ENCODE measurements at places on chromosomes 4 and X.

GRCh38 chr4:48620831-48621230 lies 130.8 kb downstream of the ZAR1 start:
- DNase-seq, result no peak

- DNase-seq, result no peak
Measured at GRCh38 chr4:186102931-186103330, 1.6 kb upstream of the FAM149A start.

DNA sequence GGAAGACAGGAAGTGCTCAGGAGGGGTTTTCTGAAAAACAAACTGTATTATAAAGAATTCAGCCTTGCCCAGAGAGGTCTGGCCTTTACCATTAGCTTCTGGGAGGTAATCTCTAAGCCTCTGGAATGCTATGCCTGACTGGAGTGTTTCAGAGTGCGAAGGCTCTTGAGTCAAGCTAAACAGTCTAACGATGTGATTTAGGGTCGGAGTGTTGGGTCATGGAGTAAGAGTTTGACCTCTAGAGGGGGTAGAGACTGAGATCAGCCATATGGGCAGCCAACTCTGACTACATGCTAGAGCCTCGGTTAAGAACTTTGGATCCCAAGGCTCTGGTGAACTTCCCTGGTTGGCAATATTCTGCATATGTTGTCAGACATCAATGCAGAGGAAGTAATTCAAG lies 15.0 kb downstream of the BOD1L1 start:
- DNase-seq, result no peak

- DNase-seq, result peak; percentile 29
Measured at GRCh38 chrX:10173331-10173900, 16.6 kb downstream of the CLCN4 start.

- DNase-seq, result no peak
Measured at GRCh38 chrX:54288277-54288676, 69.6 kb downstream of the WNK3 start.

DNA sequence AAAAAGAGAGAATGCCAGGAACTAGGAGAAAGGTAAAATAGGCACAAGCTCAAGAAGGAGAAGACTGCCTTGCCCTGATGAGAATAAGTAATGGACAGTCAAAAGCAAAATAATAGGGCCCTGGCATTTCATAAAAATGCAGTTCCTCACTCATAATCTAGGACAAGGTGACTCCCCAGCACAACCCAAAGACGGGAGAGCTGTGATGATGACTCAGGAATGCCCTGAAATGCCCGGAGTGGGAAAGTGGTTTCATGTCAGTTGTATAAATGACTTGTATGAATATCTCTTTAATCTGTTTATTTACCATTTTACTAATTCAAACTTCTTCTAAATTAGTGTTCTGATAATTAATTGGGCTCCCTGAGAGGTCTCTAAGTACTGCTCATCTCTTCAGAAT lies 28.8 kb upstream of the SETD7 start:
- DNase-seq, result no peak

- no peak for DNase-seq
Measured at GRCh38 chr4:145554691-145555090, 64.5 kb upstream of the MMAA start.

- DNase-seq, result no peak
Measured at GRCh38 chrX:13383907-13384306, 64.1 kb upstream of the ATXN3L start.

DNA sequence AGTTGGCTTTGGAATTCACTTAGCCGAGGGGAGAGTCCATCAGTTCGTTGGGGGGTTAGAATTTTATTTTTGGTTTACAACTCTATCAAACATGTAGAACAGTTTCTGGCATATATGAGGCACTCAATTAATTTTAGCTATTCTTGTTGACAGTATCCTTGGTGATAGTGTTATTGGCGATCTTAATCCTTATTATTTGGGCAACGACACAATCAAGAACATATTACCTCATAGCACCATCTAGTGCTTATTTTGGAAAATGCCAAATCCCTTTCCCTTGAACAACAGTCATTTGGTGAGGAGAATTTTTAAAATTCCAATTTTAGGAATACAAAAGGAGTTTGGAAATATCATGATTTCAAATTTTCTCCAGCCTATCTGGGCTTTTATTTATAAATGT lies 17.9 kb upstream of the PGRMC1 start:
- no peak for DNase-seq

- DNase-seq, result no peak
Measured at GRCh38 chr4:133146574-133147241, 2.4 kb upstream of the PCDH10 start.

DNA sequence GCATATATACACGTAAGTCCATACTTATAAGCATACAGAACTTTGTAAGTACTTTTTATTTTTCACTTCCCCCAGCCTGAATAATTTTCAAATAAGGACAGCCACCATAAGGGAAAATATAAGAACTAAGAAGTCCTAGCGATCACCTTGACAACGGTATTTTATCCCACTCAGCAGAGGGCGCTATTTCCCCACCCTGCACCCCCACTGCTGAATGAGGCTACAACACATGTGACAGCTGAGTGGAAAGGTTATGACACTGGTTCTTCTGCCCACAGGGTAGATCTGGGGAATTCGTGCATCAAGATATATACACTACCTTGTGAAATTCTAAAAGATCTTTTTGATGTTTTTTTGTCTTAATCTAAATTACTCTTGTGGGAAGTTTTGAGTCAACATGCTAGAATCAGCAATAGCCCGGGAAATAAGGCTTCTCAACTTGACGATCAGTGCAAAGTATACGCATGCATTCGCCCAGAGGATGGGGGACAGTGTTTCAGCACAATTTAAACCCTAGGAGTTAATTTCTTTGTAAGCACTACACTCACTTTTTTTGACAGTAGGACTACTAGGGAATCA lies 151.5 kb downstream of the CORIN start:
- DNase-seq, result no peak

DNA sequence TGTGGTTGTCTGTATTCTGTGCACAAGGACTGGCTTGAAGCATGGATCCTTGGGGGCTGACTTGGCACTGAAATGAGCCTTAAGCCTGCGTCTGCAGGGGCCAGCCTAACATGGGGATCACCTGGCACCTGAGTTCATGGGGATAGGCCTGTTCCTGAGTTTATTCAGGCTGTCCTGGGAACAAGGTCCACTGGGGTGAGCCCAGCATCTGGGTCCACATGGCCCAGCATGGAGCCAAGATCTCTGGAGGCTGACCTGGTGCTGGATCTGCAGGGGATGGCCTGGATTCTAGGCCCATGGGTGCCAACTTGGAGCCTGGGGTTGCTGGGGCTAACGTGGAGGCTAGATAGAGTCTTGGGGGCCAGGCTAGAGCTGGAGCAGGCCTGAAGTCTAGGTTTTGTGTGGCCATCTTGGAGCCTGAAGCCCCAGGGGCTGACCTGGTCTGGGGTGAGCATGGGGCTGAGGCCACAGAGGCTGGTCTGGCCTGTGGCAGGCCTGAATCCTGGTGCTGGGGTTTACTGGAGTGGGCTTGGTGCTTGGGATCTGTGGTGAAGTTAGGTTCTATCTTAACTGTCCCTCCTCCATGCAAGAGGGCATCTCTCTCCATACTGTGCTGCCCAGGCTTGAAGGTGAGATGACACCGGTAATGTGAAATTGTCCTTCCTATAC lies 652 bp upstream of the KLKB1 start:
- no peak for DNase-seq

GRCh38 chr4:158578476-158578875 lies 56.8 kb downstream of the RXFP1 start:
- no peak for DNase-seq

DNA sequence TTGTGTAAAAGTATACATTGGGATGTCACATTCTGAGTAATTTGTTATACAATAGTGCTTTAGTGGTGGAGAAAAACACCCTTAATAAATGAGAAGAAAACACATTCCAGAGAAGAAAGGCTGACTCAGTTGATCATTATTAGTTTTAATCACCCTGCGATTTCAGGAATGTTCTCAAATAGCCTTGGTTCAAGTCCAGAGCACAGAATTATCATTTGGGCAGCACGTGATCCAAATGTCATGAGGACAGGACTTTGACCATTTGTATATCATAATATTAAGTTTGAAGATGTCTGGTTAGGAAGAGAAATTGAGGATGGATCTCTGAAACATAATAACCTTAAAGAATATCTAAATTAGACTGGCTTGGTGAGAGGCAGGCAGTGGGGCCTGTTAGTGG lies 1434.3 kb upstream of the TENM3 start:
- no peak for DNase-seq

DNA sequence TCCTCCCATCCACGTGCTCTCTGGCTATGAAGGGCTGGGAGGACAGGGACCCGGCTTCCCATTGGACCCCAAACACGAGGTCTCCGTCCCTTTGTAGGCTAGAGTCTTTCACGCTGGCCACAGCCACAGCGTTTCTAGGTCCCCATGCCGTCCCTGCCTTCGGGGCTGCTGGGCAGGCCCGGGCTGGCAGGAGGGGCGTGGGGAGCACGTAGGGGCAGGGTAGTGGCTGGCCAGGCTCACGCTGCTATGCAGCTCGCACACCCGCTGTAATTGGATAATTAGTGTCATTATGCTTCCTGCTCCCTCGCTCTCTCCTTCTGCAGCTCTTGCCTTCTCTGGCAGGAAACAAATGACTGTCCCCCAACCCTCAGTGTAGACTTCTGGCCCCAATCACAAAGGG lies 9.8 kb downstream of the ATP2B3 start:
- no peak for DNase-seq

DNA sequence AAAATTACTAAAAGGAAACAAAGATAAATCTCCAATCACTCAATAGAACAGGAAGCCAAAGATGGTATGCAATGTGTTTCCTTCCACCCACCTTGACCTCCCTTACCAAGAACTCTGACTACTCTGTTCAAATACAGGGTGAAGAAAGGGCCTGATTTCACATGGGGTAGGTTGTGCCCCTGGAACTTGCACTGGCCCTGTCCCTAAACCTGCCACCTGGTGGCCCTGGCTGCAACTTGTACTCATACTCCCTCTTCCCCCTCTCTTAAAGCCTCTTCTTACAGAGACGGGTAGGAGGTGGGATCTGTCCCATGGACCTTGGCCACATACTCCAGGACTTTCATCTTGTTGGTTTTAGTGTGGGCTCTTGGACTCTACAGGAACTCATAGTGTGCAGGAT lies 17.3 kb upstream of the TMEM185A start:
- no peak for DNase-seq

GRCh38 chr4:120874792-120875774 lies 47.4 kb downstream of the PRDM5 start:
- DNase-seq, result no peak

DNA sequence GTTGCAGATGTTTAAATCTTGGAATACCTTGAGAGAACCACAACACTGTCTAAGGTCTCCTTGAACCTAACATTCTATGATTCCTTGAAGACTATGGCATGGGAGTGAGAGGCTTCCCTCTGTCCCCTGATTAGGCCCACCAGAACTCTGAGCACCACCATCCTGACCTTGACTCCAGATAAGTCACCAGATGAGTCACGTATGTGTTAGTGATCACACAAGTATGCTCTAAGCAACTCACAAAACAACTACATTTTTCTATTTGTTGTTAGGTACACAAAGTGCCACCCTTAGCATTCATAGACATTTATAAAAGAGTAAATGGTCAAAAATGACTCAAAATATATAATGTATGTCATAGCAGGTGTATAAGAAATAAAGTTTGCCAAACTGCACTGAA lies 252.9 kb upstream of the CXXC4 start:
- no peak for DNase-seq

DNA sequence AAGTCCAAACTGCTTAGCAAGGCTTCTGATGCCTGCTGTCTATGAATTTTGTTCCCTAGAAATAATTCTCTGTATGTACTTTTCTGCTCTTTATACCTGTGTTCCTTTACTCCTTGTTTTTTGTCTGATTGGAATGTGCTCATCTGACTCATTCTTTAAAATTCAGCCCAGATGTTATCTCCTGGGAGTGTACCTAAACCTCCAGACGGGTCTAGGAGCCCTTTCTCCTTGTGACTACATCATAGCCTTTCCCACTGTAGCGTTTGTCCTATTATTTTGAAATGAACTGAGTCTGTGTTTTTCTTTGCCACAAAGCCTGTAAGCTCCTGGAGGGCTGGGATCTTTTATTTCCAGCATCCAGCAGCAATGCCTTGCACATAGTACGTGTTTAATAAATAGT lies 26.3 kb downstream of the POLA1 start:
- DNase-seq, result no peak

GRCh38 chrX:70755850-70756249 lies 152.7 kb downstream of the TEX11 start:
- no peak for DNase-seq

DNA sequence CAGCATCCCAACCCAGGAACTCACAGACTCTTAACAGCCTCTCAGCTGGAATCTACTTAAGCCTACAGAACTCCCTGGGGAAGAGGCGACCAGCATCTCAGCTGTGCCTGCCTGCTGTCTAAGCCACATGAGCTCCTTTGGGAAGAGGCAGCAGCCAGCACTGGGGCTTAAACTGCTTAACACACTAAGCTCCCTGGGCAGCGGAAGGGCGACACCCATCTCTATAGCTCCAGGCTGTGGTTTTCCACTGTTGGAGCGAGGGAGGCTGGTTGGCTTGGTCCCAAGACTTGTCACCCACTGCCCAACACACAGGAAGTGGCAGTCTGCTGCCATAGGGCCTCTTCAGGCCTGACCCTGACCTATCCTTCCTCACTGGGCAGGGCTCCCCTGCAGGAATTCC lies 1544.1 kb upstream of the ADGRL3 start:
- no peak for DNase-seq

DNA sequence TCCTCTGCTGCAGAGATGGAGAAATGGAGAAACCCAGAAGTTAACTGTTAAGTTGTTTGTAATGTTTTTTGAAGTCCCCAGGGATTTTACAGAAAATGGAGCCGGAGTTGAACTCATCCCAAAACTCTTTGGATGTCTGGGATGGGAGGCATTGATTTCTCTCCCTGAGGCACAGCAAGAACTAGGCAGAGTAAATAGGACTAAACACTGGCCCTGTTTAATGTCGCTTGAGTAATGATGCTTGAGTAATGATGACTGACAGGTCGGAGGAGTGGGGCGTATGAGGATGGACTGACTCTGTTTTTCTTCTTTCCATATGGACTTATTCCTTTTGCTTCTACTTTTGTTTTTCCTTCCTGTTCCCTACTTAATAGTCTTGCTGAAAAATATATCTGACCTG lies 69.9 kb downstream of the ARHGAP10 start:
- no peak for DNase-seq

- DNase-seq, result peak; percentile 49
Measured at GRCh38 chr4:122826553-122827257, at the start of gene FGF2. FGF2 (plus strand) TSS chr4:122826831; CDS start chr4:122827175, 344 bp downstream.

GRCh38 chrX:142002471-142002870 lies 98.8 kb downstream of the MAGEC1 start:
- no peak for DNase-seq

GRCh38 chr4:163568843-163569242 lies 74.4 kb downstream of the TMA16 start:
- no peak for DNase-seq

- no peak for DNase-seq
Measured at GRCh38 chrX:136261321-136261720, 10.1 kb upstream of the MAP7D3 start.

Measured in omental fat pad (tissue), 4 donors.